ENCODE measurements at places on chromosomes 1 and 21. TPM values are rescaled to one million over a fixed set of nuclear protein-coding genes. Genes with fewer than 3 reads are reported as not detected.

Gene PTGS2
- 9.0 TPM for total RNA-seq

Gene LCE1E
- total RNA-seq, result not detected

Gene NBPF6
- total RNA-seq, result not detected

Gene HSD11B1
- total RNA-seq, result not detected

Gene GBP7
- total RNA-seq, result not detected

Gene PAQR6
- 3.6 TPM for total RNA-seq

Gene FBXO2
- 9.1 TPM for total RNA-seq

Gene SIM2
- 11.7 TPM for total RNA-seq

Gene PTGFR
- not detected for total RNA-seq

Gene GJB5
- not detected for total RNA-seq

Gene BARHL2
- total RNA-seq, result not detected

Gene ADGRL4
- total RNA-seq, result not detected

Gene HPDL
- 4.7 TPM for total RNA-seq

Gene GSTM5
- not detected for total RNA-seq

Gene TSPEAR
- not detected for total RNA-seq

Gene C1QC
- total RNA-seq, result not detected

Gene SPRR1A
- total RNA-seq, result not detected

Gene OR2AK2
- not detected for total RNA-seq

Gene GJA9
- total RNA-seq, result not detected
